ENCODE measurements at places on chromosomes 5 and 9.
A peak's percentile ranks its signal among the peaks of the same experiment; 100 is the strongest.

DNA sequence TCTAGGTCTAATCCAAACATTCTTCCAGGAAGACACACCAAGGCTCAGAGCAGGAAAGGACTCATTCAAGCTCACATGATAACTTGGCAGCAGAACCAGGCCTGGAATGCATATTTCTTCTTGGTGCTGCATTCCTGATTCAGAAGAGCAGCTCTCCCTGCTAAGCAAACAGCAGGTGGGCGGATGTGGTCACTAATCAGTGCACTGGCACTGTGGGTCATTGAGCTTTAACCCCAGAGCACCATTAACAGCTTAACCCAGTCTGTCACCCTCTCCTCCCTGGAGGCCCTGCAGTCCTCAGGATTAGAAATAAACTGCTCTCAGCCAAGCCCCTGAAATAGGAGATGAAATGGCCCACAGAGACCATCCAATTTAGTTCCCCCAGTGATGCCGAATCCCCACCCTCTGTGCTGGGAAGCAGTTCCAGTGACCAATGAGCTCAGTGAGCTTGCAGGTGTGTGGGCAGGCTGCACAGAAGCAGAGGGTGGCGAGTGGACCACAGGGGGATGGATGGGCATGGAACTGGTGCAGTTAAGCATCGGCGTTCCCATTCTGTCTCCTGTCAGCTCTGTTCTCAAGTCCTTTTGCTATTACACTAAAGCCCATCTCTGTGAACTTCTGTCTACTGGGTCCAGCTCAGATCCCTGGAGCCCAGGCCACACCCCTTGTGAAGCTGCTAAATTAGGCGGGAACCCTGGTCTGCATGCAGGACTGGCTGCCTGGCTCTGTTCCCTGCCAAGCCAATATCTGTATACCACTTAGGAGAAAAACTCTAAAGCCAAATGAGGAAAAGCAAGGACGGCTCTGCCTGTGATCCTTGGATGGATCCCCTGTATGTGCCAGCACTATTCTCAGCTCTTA, 16.6 kb upstream of the MEGF9 start:
- DNase-seq = peak; percentile 20

DNA sequence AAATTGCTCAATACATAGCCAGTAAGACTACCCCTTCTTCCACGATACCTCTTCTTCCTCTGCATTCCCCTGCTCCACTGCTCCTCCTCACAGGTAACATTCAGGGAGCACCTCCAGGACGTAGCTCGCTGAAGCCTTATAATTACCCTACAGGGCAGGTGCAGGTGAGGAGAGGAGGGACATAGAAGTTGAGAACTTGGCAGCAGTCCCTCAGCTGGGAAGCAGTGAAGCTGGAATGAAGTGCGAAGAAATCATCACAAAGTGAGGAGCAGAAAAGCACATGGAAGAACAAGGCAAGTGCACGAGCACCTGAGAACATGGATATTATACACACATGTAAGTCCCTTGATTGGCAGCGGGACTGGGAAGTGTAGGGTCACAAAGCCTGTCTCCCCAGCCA, 118.2 kb downstream of the HSD17B3 start:
- DNase-seq = no peak

DNA sequence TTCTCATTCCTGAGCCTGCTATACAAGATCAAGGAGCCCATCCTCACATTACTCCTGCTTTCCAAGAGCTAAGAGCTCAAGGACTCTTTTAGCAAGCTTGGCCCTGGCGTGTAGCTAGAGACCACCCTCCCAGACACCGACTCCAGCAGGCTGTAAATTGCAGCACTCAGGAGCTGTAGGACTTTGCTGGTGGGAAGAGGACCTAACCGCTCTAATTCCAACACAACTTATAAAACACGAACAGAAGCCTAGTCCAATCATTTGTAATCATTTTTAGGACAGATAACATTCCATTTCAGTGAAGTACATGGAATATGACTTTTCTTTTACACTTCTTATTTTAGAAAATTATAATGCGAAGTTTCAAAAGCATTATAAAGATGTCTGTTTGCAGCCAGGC, 219.9 kb downstream of the NXNL2 start:
- DNase-seq = no peak

- DNase-seq = no peak
Measured at GRCh38 chr5:123515904-123516303, 3.9 kb downstream of the CSNK1G3 start.

DNA sequence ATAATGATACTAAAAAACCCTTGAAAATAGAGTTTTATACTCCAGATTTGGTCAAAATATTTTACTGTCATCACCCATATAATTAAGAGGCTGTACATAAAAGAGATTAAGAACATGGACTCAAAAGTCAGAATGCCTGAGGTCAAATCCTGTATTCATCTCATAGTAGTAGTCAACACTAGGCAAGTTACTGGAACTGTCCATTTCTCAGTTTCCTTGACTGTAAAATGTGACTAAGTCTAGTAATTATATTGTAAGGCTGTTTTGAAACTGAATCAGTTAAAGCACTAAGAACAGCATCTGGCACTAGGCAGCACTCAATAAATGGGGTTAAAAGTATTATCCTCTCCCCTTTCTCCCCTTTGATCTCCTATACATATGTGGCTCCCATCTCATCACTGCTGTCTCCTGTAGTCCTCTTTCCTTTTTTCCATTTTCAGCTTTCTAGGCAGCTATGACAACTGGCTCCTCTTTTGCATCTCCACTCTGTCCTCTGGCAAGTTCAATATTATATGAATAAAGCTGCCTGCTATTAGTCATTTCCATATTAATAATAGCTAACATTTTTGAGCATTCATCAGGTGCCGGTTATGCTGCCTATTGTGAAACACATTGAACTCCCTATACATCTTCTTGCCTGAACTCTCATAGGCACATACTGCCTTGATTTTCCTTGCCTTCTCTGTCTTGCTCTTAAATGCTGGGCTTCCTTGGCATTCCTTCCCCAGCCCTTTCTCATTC, 185.8 kb upstream of the NREP start:
- no peak for DNase-seq

GRCh38 chr5:25516141-25516540, 871.4 kb upstream of the CDH10 start:
- peak; percentile 67 for DNase-seq

DNA sequence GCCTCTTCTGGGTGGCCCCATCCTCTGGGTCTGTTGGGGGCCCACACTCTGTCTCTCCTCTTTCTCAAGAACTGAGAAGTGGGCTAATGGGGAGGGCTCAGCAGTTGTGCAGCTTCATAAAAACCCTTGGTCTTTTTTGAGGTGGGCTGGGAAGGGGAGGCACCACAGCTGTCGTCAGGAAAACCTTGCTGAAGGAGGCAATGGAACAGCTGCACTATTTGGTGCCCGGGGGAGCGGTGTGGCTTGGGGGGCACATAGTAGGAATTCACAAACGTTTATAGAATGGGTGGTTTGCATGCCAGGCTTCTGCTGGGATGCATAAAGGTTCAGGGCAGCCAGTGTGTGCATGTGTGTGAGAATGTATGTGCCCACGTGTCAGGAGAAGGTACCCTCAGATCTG, 3.2 kb upstream of the IER5L start:
- no peak for DNase-seq

GRCh38 chr9:114285166-114285867, 37.6 kb upstream of the ORM1 start:
- peak; percentile 38 for DNase-seq

DNA sequence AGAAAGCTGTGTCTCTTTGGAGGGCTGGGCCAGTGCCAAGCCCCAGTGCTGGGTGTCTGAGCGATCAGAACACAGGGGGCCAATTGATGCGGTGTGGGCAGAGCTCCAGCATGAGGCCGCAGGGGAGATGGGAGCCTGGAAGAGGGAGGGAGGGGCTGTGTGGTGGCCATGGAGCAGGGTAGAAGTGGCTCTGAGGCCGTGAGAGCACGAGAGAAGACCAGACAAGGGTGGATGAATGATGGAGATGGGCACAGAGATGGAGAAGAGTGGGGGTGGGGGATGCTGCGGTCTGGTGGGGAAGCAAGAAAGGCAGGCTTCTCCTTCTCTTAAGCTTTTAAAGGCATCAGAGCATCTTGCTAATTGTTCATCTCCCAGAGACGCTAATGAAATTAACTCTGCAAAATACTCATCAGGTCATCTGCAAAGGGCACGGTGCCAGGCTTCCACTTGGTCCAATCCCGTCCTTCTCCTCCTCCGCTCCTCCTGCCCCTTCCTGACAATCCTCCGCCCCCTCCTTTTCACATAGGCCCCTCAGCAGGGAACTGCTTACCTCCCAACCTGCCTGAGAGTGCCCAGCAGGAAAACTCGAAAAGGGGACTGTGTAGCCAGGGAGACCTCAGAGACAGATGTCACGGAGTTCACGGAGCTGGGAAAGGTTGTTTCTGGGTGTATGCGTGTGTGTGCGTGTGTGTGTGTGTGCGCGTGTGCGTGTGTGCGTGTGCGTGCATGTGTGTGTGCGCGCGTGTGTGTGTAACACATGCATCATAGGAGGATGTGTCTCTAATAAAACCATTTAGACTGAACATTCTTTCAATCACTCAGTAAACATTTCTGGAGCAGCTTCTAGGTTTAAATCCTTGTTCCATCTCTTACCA, 7.1 kb upstream of the UNC5A start:
- peak; percentile 93 for DNase-seq

DNA sequence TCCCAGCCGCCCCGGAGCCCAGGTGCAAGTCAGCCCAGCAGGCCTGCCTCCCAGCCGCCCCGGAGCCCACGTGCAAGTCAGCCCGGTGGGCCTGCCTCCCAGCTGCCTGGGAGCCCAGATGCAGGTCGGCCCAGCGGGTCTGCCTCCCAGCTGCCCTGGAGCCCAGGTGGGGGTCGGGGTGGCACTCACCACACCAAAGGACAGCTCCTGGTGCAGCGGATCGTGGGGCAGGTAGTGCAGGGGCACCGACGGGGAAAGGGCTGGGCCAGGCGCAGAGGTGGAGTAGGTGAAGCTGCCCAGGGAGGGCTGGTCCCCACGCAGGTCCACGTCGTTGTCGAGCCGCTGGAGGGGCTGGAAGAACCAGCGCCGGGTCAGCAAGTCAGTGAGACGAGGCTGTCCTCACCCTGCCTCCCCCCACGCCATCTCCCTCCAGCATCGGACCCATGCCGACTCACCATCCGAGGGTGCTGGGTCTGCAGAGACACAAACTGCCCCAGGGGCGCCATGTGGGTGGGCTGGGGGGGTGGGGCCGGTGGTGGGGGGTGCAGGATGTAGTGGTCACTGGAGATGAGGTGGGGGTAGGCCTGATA, 6.7 kb downstream of the RNF44 start:
- no peak for DNase-seq

- DNase-seq = peak; percentile 26
Measured at GRCh38 chr5:149264439-149265067, 7.1 kb upstream of the AFAP1L1 start.

- DNase-seq = no peak
Measured at GRCh38 chr5:102866237-102866600, 111.1 kb downstream of the PAM start.

DNA sequence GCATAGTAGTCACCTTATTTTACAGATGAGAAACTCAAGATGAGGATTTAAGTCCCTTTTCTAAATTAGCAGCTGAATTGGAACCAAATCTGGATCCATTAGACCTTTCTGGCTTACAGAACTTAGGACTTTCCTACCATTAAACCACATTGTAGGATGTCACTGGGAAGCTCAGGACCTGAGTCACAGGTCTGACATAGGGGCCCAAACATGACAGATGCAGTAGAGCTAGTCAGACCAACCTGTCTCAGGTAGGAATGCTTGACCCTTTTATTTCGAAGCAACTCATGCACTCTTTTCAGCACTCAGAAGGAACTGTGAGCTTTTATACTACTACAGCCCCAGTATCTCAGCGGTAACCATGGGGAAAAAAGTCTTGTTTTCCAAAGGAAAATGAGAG, 2.6 kb downstream of the RAB24 start:
- DNase-seq = no peak

- DNase-seq = peak; percentile 66
Measured at GRCh38 chr5:83472508-83473345, 1.2 kb downstream of the VCAN start.

DNA sequence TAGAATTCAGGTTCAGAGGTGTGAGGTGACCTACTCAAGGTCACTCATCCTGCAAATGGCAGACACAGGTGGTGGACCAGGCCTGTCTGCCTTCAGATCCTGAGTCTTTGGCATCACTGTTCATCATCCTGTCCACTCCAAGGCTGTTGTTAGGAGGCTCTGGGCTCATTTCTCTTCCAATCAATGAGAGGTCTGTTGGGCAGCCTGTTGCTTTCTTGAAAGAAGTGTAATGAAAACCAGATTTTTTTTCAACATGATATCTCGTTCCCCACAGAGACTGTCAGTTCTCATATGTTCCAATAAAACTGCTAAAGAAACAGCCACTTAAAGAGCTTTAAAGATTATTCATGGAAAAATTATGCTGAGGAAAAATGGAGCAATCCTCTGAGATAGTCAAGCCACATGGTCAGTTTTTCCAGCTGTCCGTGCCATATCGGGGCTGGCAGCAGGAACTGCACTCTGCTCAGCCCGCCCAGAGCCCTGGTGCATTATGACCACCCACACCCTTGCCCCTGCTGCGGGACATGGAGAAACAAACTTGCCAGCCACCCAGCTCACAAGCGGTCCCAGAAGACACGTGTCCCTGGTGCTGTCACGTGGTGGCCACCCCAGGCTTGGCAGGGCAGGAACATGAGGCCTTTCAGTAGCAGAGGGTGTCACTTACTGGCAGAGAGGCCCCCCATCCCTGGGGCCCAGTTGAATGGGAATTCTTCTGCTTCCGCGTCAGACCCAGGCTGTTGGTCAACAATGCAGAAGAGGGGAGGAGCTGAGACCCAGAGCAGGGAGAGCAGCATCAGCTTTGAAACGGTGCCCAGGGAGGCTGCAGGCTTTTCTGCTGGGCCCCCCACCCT, 63.7 kb upstream of the ANGPTL2 start:
- no peak for DNase-seq

- DNase-seq = no peak
Measured at GRCh38 chr5:14193496-14193895, 50.4 kb downstream of the TRIO start.

DNA sequence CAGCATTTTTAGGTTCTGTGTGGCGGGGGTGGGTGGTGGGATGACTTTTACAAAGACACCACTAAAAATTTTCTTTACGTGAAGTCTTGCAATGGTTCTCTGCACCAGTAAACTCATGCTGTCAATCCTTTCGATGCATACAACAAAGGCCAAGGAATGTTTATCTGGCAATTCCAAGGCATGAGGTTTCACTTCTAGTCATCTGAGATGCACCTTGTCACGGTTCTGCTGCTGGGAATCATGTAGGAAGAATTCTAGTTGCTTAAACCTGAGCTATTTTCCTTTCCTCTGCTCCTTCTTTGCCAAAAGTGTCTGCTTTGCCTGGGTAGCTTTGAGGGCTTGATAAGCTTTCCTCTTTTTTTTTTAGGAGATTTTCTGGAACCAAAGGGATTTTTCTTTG, 1204.5 kb upstream of the SEMA6A start:
- DNase-seq = no peak

Data from BE2C (cell line).